ENCODE measurements at places on chromosomes 5 and 9.

- DNase-seq, result no peak
Measured at GRCh38 chr5:86008293-86008692, 609.4 kb upstream of the COX7C start.

DNA sequence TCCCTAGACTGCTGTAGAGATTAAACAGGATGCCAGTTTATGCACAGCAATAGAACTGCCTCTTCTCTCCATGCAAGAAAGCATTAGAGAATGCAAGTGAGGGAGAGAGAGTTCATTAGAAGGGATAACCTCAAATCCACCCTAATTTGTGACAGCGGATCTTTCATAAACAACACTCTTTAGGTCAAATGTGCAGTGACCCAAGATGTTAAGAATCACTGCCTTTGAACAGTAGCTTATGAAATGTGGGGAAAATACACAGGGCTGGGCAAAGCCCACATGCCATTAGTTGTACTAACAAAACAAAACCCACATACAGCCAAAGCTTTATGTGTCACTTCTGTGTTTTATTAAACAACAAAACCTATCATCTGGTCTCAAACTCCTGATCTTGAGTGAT lies 36.2 kb upstream of the POU4F3 start:
- DNase-seq, result no peak

DNA sequence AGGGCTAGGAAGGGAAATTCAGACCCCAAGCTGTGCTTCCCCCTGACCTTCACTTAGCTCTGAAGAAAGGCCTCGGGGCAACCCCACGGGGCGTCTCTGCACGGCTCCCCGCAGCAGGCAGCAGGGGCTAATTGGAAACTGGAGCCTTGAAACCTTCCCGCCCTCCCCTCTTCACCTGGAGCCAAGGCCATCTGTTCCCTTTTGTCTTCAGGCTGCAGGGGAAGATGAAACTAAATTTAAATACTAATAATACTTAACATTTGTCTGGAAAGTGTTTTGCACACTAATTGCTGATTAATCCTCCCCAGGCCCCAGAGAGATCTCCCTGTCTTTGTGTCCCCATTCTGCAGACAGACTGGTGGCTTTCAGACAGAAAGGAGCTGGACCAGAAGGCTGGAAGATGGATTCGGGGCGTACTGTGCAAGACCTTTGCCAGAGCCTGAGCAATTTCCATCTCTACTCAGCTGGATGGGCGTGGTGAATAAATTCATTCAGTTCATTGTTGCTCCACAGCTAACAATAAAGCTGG lies 34.1 kb upstream of the CPLX2 start:
- DNase-seq, result no peak

DNA sequence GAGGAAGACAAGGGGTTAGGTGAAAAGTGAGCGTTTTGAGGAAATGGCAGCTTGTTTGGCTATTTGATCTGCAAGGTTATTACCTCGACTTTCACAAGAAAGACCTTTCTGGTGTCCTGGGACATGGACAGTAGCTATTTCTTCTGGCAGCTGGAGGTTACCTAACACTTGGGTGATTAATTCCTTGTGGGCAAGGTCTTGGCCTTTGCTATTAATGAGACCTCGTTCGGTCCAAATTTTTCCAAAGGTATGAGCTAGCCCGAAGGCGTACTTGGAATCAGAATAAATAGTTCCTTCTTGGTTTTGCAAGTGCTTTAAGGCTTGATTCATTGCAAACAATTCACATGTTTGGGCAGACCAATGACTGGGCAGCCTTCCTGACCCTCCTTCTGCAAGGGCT lies 4.9 kb downstream of the GTF3C5 start:
- DNase-seq, result no peak

DNA sequence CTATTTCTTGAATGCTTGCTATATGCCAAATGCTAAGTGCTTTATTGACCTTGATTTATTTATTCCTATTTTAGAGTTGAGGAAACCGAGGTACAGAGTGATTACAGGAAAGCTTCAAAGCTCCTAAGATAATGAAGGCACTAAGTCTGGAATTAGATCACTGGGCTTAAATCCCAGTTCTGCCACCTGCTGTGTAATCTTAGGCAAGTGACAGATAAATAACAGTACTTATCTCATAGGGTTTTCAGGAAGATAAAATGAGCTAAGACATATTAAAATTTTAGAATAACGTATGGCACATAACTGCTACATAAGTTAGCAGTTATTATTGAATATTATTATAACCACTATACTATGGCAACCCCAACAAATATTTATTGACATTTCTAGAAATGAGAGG lies 843.8 kb downstream of the DTWD2 start:
- no peak for DNase-seq

GRCh38 chr9:137759649-137760321 lies 117.8 kb upstream of the CACNA1B start:
- peak; percentile 58 for DNase-seq

GRCh38 chr5:58412932-58413331 lies 47.0 kb downstream of the PLK2 start:
- DNase-seq, result no peak

DNA sequence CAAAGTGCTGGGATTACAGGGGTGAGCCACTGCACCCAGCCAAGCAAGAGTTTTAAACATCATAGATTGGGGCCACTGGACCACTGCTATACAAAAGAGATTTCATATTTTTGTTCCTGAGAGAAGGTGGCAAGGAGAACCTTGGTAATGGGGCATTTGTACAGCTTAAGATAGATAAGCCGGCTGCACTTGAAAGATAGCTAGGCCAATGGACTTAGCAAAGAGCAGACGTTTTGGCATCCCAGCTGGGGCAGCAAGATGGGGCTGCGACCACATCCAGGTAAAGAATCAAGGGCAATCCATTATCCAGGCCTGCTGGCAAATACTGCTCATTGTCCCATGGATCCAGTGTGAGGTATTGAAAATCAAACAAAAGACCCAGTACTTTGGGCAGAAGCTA lies 3.9 kb upstream of the ISCA1 start:
- DNase-seq, result no peak

GRCh38 chr9:73344060-73344459 lies 192.4 kb downstream of the ANXA1 start:
- DNase-seq, result no peak

DNA sequence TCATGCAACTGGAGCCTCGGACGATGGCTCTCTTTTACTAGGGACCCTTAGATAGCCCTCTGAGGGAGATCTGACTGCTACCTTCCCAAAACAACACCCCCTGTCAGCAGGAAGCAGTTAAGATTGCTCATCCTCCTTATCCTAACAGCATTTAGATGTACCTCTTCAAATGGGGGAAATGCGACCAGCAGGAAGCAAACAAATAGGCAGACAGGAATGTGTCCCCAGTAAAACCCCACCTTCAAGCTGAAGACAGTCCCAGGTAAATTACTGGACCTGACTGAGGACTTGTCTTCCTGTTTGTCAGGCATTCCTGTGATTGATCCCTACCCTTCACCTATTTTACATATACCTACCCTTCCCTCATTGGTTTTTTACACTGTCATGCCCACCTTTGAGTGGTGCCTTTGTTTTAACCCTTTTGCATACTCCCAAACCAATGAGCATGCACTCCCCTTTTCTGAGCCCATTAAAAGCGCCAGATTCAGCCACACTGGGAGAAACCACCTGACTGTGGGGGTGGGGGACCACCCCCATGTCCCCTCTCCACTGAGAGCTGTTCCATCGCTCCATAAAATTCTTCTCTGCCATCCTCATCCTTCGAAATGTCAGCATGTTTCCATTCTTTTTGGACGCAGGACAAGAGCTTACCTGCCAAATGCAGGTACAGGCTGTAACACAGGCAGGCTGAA lies 954.0 kb upstream of the CDH6 start:
- DNase-seq, result no peak
